ENCODE measurements at places on chromosomes 11 and 22. TPM values are rescaled to one million over a fixed set of nuclear protein-coding genes. Genes with fewer than 3 reads are reported as not detected.

PITPNB gene
- 32.1 TPM for total RNA-seq

PSMC3 gene
- 126 TPM for total RNA-seq

SCN2B gene
- 0.07 TPM for total RNA-seq

RTN4RL2 gene
- total RNA-seq: 0.48 TPM

TRIM51 gene
- total RNA-seq: not detected

PGR gene
- total RNA-seq: under 0.01 TPM

CFAP300 gene
- 0.96 TPM for total RNA-seq

C11orf16 gene
- not detected for total RNA-seq

DNA sequence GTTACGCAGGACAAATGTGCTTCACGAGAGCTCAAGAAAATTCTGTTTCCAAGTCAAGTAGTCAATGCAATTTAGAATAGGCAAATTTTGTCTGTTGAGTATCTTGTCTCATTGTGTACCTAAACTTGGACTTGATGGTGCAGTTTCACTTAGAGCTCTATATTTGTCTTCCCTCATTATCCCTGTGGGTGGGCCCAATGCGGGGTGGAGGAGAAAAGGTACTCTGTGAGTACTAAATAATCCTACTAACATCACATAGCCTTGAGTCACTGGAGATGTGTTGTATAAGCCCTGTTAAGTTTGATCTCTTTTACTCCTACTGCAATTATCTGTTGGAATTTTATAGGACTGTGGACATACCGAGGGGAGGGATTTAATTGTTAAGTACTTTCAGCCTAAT is 331.2 kb downstream of the METTL15 start:
- no peak for DNase-seq

- no peak for DNase-seq
Observed at GRCh38 chr22:27597703-27598444, 203.7 kb downstream of the MN1 start.

- DNase-seq: peak; percentile 42
Observed at GRCh38 chr22:23894710-23895598, 771 bp downstream of the MIF start.

- no peak for DNase-seq
Observed at GRCh38 chr11:103349595-103349994, 240.4 kb downstream of the DYNC2H1 start.

DNA sequence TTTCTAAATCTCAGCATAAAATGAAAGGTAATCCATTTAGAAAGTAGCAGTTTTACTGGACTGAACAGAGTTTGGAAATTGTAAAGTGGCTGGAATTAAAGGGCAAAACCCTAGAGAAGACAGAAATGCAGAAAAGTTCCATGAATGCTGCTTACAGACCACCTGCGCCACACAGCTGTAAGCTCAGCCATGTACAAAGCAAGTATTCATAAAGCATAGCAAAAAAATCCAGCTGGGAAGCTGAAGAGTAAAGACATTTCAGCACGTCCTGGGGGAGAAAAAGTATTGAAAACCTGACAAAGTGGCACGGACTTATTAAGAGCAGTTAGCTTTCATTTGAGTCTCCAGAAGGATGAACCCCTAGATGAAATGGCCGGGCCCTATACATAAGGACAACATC is 220.1 kb upstream of the CNTN5 start:
- DNase-seq: no peak

DNA sequence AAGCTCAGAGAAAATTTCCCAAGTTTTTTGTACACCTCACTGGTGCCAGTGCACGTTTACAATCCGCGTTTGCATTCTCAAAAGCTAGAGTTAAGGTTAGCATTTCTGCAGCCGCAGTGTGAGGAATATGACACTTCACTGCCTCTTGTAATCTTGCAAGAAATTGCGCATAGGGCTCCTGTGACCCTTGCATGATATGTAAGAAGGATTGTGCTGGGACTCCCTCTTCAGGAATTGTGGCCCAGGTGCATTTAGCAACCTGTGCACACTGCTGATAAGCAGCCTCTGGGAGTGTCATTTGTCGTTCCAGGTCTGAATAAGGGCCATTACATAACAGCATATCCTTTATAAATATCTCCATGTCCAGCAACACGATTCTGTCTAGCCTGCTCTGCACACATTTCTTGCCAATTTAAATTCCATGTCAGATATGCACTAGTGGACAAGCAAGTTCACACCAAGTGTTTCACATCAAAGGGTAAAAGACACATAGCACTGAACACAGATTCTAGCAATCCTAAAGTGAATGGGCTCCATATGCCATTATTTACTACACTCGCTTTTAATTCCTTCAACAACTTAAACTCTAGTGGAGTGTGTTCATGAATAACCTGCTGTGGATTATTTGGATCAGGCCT is 69.2 kb upstream of the INCENP start:
- no peak for DNase-seq

DNA sequence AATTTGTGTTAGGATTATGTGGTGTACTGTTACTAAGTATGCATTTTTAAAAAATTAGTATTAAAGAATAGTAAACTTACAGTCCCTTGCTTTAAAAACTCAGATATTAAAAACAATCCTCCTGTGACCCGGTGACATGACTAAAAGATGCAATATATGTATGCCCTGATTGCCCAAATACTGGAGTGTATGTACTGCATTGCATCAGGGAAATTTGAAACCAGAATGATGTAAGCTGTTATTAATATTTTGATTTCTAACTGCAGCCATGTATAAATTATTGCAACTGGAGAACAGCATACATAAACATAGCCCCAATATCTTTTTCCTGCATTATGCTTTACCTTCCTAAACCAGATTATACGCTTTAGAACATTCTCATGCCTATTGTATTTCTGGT is 3.7 kb upstream of the HSPA8 start:
- DNase-seq: no peak

GRCh38 chr11:109794501-109794900 is 298.7 kb upstream of the ZC3H12C start:
- no peak for DNase-seq

DNA sequence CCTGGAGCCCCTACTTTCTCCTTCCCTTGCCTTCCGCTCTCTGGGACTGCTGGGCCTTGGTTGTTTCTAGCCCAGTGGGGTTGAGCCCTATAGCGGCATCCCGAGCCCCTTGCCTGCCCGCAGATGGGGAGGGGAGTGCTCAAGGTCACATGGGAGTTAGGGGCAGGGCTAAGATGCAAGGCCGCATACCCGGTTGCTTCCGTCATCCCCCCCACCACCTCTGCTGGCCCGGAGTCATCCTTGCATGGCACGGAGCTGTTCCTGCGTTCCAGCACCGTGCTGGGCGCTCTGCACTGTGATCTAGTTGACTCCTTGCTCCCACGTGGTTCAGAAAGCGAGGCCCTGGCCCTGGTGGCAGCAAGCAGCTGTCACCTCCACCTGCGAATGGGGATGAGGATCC is 18.0 kb downstream of the FLRT1 start:
- no peak for DNase-seq

All from kidney epithelial cell (primary cell).